T-helper 17 cell (primary cell): ENCODE measurements at places on chromosomes 12 and 14.

- DNase-seq, result no peak
Measured at GRCh38 chr14:50599700-50600444, 39.9 kb downstream of the ATL1 start.

DNA sequence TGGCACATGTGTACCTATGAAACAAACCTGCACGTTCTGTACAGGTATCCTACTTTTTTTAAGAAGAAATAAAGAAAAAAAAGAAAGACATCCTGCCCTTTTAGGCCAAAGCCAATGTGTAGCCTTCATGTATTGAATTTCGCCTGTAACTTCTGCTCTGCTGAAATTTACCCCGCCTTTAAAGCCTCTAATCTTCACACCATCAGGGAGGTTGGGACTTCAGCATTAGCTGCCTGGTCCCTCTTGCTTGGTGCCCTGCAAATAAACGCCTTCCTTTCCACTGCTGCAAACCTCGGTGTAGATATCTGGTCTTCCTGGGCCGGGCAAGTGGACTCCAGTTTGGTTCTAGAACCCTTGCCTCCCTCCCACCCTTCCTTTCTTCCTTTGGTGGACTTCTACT is 2.6 kb upstream of the KRT71 start:
- DNase-seq, result no peak

DNA sequence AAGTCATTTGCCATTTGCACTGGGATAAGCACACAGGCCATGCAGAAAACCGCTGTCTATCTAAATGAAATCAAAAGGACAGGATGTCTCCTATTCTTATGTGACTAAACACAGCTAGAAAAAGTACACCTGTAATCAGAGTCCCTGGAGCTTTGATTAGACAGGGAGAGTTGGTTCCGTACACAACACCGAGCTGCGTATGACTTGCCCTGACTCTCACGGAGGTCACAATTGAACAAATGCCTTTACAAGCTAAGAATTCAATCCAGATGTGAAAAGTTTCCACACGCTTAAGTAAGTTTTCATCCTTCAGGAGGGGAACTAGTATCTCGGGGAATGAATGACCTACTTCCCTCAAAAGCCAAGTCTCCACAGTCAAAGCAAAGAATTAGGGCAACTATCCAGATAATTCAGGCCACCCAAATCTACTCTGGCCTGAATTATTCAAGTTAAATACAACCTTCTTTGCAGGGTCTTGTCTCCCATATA is 67.5 kb downstream of the RTN1 start:
- no peak for DNase-seq

DNA sequence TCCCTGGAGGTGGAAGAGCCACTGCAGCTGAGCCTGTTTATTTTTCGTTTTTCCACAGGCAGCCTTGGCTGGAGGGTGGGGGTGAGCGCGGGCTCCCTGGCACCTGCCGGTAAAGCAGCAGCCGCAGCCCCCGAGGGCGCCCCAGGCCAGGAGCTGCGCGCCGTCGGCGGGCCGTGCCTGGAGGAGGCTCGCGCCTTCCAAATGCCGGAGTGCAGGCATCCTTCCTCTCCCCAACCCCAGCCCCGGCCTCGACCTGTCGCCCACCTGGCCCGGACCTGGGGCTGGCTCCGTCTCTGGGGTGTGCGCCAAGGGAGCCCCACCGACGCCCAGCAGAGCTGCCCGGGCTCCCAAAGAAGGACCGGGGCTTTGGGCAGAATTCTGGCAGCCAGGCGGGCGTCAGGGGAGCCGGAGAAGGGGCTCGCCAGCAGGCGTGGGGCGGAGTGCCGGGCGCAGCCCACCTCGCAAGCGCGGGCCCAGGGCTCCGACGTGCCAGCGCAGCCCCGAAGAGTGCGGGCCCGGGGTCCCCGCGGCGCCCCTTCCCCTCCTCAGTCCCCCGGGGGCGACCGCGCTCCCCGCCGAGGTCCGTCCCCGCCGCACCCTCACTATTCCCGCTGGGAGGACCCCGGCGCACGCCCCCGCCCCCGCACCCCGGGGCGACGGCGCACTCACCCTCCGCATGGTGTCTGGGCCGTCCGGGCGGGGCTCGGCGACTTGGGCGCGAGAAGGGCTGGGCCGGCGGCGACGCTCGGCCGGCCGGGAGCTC is 130.3 kb downstream of the NDUFA12 start:
- no peak for DNase-seq

- DNase-seq, result no peak
Measured at GRCh38 chr12:6934110-6934509, 6.4 kb downstream of the ATN1 start.

DNA sequence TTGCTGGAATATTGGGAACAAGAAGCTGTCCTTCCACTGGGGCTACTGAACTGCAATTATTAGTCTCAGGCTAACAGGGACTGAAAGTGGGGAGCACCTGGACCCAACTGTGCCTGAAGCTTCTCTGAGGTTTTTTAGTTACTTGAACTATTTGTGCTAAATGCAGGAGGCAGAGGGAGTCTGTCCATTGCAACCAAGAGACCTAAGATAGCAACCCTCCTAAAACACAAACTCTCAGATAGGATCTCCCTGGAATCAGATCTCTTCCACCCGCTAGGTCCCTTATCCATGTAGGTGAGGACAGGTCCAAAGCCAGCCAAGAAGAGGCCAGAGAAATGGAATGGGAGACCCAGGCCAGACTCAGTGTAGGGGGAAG is 58.1 kb downstream of the NCOR2 start:
- DNase-seq, result no peak

GRCh38 chr12:56679883-56680575 is 8.1 kb downstream of the PTGES3 start:
- no peak for DNase-seq

GRCh38 chr12:130007771-130008170 is 103.9 kb upstream of the TMEM132D start:
- DNase-seq, result no peak

- DNase-seq, result no peak
Measured at GRCh38 chr14:77980475-77981321, 180.8 kb downstream of the ADCK1 start.

- no peak for DNase-seq
Measured at GRCh38 chr12:26848156-26848825, 15.3 kb upstream of the ITPR2 start.

GRCh38 chr14:65260786-65261185 is 151.7 kb upstream of the FUT8 start:
- no peak for DNase-seq

DNA sequence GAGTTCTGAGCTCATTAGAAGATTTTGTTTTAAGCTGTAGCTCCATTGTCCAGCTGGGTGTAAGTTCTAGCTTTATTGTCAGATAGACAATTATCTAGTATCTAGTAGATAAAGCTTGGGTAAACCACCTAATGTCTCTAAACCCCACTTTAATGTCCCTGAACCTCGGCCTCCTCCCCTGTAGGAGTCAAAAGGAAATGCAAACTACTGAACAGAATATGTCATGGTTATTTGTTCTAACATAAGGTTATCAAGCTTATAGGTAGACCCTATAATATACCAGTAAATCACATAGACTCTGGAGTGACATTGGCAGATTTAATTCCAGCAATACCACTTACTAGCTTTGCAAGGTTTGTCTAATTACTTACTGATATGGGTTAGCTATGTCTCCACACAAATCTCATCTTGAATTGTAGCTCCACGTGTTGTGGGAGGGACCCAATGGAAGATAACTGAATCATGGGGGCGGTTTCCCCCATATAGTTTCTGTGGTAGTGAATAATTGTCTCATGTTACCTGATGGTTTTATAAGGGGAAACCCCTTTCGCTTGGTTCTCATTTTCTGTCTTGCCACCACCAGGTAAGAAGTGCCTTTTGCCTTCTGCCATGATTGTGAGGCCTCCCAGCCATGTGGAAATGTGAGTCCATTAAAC is 29.4 kb downstream of the BCAT1 start:
- DNase-seq, result no peak

DNA sequence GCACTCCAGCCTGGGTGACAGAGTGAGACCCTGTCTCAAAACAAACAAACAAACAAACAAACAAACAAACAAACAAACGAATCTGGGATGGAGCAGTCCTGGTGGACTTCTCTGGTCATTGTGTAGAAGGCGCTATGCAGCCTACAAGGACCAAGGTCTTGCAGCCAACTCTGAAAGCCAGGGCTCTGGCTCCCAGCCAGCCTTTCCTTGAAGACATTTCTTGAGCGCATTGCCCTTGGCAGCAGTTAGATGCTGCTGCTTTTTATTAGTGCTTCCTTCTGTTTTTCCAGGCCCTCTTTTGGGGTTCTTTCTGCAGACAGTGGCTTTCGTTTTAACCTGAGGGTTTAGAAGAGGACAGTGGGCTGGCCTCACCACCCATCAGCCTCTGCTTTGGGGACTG is 20.2 kb downstream of the CCDC177 start:
- no peak for DNase-seq

DNA sequence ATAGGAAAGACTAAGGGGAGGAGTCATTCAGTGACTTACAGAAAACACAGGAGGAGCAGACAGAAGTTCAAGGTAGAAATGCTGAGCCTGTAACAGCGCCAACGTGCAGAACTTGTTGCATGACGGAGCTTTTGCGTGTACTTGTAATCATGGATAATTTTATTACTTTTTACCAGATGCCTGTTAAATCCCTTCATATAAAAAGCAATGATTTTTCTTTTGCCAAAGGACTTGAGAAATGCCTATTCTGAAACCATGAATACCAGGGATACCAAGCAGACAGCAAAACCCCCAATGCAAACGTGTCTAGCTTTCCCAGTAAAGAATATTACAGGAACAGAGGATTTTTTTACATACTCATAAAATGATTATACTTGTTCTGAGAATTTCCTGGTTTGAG is 163.6 kb upstream of the GSC start:
- DNase-seq, result no peak

GRCh38 chr14:101005447-101005846 is 101.9 kb upstream of the RTL1 start:
- DNase-seq, result no peak

DNA sequence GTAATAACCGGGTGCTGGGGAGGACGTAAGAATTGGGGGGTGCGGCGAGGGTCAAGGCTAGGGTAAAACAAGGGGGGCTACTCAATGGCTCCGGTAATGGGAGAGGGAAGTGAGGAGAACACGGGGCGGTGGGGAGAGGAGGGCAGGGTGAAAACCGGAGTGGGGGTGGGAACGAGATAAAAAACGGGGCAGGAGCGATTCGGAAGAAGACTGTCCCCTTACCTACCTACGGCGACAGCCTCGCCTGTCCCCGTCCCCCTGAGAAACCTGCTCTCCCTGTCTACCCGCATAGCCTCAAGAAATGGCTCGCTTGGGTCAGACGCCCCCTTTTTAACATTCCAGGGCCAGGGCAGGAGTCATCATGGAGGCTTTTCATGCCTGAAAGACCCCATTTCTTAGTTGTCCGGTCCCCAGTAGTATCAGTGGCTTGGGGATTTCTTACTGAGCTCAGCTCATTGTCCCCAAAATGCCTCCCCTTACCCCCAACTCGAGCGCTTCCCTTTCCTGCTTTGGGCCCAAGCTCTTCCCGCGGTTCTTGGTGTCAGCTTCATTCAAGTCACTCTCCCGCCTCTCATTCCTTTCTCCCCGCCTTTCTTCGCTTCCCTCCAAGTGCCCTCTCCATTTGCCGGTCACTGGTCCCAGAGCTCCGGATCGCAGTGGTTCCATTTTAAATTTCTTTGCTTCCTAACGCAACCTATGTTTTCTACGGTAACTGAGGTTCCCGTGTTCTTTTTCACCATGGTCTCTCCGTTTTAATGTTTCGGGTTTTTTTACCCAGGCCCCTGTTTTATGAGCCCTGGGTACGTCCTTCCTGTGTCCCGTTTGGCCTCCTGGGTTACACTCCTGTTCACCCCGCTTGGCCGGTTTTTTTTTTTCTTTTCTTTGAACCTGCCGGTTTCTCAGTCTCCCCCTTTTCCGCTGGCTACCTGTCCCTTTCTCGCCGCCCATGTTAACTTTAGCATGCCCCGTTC is 1.2 kb upstream of the WSB2 start:
- no peak for DNase-seq

GRCh38 chr14:64717870-64718269 is 13.6 kb downstream of the PLEKHG3 start:
- no peak for DNase-seq

DNA sequence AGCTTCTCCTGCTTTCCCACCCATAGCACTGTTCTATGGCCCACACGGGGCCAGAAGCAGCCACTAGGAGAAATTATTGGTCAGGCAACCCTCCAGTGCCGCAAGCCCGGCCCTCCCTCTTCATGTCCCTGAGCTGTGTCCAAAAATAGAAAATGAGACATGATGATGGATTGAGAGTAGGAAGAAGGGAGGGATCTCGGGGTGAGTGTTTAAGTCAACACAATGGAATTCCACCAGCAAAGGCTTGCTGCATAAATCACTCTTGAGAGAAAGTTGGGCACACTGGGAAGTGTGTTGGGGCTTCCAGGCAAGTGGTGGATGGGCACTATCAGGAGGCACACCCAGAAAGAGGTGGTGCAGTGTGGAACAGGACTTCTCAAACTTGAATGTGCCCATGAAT is 94.2 kb downstream of the LLPH start:
- no peak for DNase-seq

DNA sequence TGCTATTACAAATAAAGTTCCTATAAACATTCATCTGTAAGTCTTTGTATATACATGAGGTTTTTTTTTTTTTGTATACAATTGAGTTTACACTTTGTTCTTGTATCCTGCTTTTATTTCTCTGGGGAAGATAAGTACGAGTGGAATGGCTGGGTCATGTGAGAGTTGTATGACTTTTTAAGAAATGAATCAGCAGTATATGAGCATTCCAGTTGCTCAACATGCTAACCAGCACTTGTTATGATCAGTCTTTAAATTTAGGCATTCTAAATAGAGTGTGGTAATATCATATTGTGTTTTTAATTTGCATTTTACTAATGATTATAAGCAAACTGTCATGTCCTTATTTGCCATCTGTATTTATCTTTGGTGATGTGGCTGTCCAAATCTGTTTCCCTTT is 44.7 kb upstream of the AMIGO2 start:
- DNase-seq, result no peak

DNA sequence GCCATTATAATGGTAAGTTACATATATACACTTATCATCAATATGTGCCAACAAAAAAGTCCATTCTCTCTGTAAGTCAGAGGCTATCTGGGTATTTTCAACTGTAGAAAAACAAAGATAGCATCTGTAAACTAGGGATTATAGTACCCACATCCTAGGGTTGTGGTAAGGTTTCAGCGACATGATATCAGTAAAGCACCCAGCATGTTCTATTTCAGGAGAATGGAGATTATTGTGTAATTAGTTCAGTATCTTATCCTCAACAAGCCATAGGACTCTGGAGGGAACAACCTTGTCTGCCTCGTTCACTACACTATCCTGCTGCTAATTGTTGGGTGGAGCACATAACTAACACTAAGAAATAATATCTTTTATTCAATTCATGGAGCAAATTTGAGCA is 19.7 kb upstream of the CKAP4 start:
- no peak for DNase-seq

DNA sequence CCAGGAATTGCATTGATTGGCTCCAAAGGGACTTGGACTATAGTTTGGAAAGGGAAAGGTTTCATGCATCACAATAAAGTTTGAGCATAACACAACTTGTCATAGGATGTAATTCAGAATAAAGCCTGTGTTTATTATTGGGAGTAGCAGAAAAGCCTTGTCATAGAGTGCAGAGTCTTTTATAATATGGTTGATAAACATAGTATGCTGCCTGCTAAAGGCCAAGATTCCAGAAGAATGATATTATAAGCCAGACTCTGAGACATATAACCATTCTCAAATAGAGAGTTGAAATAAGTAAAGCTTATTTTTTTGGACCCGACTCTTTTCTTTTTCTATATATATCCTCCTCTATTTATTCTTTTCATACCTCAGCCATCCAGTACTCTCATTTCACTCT is 207.3 kb downstream of the LRIG3 start:
- DNase-seq, result no peak
